A549 treated with CpdA at 1 μM for 4 hours (cell line): ENCODE measurements at places on chromosomes 6 and 20. TPM values are rescaled to one million over a fixed set of nuclear protein-coding genes. Genes with fewer than 3 reads are reported as not detected.

The CRYBG1 gene
- total RNA-seq, result 0.41 to 0.83 TPM (median 0.55 TPM) in 5 replicates

The BEND6 gene
- total RNA-seq, result 0.84 to 1.4 TPM (median 1.2 TPM) in 5 replicates

The PPP1R16B gene
- total RNA-seq, result 0.09 to 0.14 TPM (median 0.13 TPM) in 5 replicates

The MCCD1 gene
- not detected in 5 replicates for total RNA-seq

The LPIN3 gene
- total RNA-seq, result 8.7 to 13.0 TPM (median 10.4 TPM) in 5 replicates

The WFDC5 gene
- total RNA-seq, result not detected in 5 replicates

The TMEM239 gene
- not detected in 5 replicates for total RNA-seq

The VGLL2 gene
- not detected in 5 replicates for total RNA-seq

The MMP24 gene
- total RNA-seq, result 15.8 to 20.6 TPM (median 18.5 TPM) in 5 replicates

The RIPOR3 gene
- total RNA-seq, result 0.06 to 0.09 TPM in 2 of 5 replicates, not detected in the others

The XKR7 gene
- under 0.01 to 0.02 TPM in 2 of 5 replicates, not detected in the others for total RNA-seq

The PTGIS gene
- 0.02 TPM in 2 of 5 replicates, not detected in the others for total RNA-seq

The ME1 gene
- total RNA-seq, result 40.1 to 45.1 TPM (median 42.5 TPM) in 5 replicates

The SLPI gene
- total RNA-seq, result 8.8 to 14.6 TPM (median 11.2 TPM) in 5 replicates

The IMPG1 gene
- total RNA-seq, result not detected in 5 replicates

The ZNF217 gene
- total RNA-seq, result 19.1 to 30.0 TPM (median 22.6 TPM) in 5 replicates

The ULBP3 gene
- total RNA-seq, result 3.6 to 4.0 TPM (median 3.7 TPM) in 5 replicates

The RSPO4 gene
- total RNA-seq, result not detected in 5 replicates

The PREX1 gene
- total RNA-seq, result 10.0 to 12.0 TPM (median 11.5 TPM) in 5 replicates

The APMAP gene
- total RNA-seq, result 145 to 165 TPM (median 161 TPM) in 5 replicates

The HLA-DQA1 gene
- not detected in 5 replicates for total RNA-seq

The CLDN20 gene
- total RNA-seq, result not detected in 5 replicates

The SEL1L2 gene
- total RNA-seq, result not detected in 5 replicates

The ZNF334 gene
- not detected in 5 replicates for total RNA-seq

The SMLR1 gene
- total RNA-seq, result not detected in 5 replicates

The SSTR4 gene
- total RNA-seq, result not detected in 5 replicates

The TMC2 gene
- total RNA-seq, result not detected in 5 replicates

The BTN1A1 gene
- 0.06 TPM in 1 of 5 replicates, not detected in the others for total RNA-seq

The CPXM1 gene
- not detected in 5 replicates for total RNA-seq

The LTA gene
- 0.08 to 0.13 TPM (median 0.10 TPM) in 3 of 5 replicates, not detected in the others for total RNA-seq

The KHDC1L gene
- 0.25 to 0.66 TPM (median 0.31 TPM) in 3 of 5 replicates, not detected in the others for total RNA-seq

The TAAR5 gene
- not detected in 5 replicates for total RNA-seq

The KIF25 gene
- 0.07 to 0.15 TPM in 2 of 5 replicates, not detected in the others for total RNA-seq

The EPHA7 gene
- 0.06 to 0.09 TPM (median 0.08 TPM) in 5 replicates for total RNA-seq

The C20orf141 gene
- total RNA-seq, result 0.22 to 0.55 TPM (median 0.35 TPM) in 4 of 5 replicates, not detected in the other

The HAO1 gene
- total RNA-seq, result not detected in 5 replicates

The PRSS16 gene
- 3.1 to 4.7 TPM (median 4.0 TPM) in 5 replicates for total RNA-seq

The C2 gene
- 0.19 to 0.66 TPM (median 0.27 TPM) in 5 replicates for total RNA-seq
